ENCODE measurements at places on chromosomes 5 and 9.

GRCh38 chr9:106816524-106816923, 46.4 kb upstream of the ZNF462 start:
- no peak for DNase-seq

DNA sequence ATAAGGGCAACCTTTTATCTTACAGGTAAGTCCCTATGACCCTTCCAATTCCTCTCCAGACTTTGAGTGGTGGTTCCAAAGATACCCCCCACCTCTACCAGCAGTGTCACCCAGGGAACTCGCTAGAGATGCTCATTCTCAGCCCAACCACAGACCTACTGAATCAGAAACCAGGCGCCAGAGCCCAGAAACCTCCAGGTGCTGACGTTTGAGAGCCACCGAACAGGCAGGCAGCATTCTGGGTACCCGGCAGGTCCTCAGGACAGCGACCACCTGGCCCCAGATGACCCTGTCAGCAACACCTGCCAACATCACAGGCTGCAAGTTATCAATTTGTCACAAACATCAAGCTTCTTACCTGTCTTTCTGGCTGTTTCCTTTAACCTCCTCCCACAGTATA, 19.5 kb downstream of the RAPGEF1 start:
- DNase-seq: no peak

GRCh38 chr5:1490376-1490775, 33.4 kb downstream of the LPCAT1 start:
- DNase-seq: no peak

DNA sequence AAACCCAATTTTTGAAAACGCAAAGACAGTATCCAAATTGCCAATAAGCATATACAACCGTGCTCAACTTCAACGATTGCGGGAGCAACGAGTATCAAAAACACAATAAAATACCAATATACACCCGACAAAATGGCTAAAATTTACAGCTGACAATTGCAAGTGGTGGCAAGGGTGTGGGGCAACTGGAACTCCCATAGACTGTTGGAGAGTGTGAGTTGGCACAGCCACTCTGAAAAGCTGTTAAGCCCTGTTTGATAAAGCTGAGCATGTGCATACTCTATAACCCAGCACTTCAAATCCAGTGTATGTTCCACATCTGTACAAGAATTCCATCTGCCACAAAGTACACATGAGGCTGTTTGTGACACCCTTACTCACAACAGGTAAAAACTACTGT, 20.3 kb upstream of the NKD2 start:
- DNase-seq: no peak

DNA sequence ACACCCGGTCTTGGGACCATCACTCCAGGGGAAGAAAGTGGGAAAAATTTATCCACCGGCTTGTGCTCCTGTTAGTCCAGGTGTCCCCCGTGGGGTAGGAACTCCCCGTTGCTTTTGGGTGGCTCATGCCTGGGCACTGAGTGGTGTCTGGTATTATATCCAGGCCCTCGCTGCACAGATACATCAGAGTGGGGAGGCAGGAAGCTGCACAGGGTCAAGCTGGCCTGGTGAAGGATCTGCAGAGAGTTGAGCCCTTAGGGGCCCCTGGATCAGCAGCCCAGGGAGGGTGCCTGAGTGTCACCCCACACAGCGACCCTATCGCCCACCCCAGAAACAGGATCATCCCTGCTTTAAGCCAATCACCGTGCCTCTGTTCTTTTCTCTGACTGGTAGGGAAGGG, 24.4 kb upstream of the COL5A1 start:
- DNase-seq: no peak

GRCh38 chr5:14667770-14668169, 3.3 kb downstream of the OTULIN start:
- no peak for DNase-seq

GRCh38 chr9:95089257-95090022, 228.1 kb downstream of the FANCC start:
- DNase-seq: no peak

DNA sequence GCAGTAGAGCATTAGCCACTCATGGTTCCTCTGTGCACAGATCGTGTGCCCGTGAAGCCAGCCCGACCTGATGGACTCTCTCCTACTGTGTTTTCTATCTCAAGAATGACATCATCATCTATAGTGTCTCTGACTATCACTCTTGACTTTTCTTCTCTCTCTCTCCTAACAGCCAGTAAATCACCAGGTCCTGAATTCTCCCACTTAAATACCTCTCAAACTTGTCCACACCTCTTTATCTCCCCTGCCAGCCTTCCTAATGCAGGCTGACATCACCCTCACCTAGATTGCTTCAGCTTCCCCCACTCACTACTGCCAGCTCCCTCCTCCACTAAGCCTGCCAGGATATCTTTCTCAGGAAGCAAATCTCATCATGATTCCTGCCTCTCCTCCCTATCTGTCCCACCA, 90.6 kb upstream of the MIER3 start:
- DNase-seq: no peak
